ENCODE measurements at places on chromosomes 12 and 14. TPM values are rescaled to one million over a fixed set of nuclear protein-coding genes. Genes with fewer than 3 reads are reported as not detected.

GRCh38 chr14:71666571-71667145 lies 265.6 kb upstream of the RGS6 start:
- DNase-seq = no peak

GRCh38 chr12:96044017-96044942 lies 8.9 kb upstream of the LTA4H start:
- no peak for DNase-seq

Gene KRT79
- not detected for total RNA-seq

DNA sequence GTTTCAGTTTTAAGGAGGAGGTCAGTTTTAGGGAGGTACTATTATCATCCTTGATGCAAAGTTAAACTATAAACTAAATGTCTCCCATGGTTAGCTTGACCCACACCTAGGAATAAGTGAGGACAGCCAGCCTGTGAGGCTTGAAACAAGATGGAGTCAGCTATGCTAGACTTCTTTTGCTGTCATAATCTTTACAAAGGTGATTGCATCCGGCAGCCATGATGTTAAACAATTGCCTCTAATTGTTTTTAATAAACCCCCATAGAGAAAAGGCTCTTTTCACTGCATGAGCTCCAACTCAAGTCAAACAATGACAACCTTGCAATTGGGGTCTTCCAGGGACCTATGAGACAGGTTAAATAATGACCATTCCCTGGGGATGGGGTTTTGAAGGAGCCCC lies 45.7 kb upstream of the EEA1 start:
- no peak for DNase-seq

All from activated CD4-positive, alpha-beta memory T cell treated with anti-CD3 and anti-CD28 coated beads for 36 hours (primary cell).